Stimulated activated CD8-positive, alpha-beta memory T cell treated with anti-CD3 and anti-CD28 coated beads, Interleukin-4, amount 100 ng/mL, for 4 hours (primary cell): ENCODE measurements at places on chromosomes 11 and 22.

GRCh38 chr11:125110506-125110905, 920 bp downstream of the TMEM218 start:
- DNase-seq: no peak

DNA sequence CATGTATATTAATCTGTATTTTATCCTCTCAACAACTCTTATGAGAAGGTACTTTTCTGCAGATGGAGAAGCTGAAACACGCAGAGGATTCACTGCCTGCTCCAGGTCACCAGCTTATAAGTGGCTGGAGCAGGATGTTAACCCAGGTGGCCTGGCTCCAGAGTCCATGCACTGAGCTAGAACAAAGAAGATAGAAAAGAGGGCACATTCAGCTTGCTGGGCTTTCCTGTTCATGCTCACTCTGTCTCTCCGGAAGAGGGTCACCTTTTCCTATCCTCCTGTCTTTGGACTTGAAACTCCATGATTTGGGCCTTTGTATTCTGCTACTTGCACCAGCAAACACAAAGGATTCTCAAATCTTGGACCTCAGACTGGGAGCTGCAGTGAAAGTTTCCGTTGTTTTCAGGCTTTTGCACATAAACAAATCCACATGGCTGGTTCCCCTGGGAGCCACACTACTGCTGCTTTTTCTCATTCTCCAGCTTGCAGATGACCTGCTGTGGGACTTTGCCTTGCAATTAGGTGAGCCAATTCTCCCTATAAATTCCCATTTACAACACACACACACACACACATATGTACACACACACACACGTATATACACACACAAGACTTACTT, 117.3 kb upstream of the GRK3 start:
- DNase-seq: no peak

DNA sequence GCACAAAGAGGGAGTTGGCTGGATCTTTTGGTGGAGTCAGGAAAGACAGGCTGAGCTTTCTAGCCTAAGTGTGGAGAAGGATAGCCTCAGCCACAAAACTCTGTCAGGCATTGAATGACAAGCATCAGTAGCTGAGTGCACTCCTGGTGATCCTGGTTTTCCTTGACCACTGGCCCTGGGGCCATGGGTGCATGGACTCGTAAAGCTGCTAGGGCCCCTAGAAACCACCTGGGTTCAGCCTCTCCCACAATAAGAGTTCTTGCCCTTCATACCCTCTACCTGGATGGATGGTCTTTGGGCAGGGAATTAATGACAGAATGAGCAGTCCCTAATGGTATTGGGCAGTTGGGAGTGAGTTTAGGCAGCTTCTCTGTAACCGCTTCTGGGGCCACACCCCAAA, 22.9 kb downstream of the TUB start:
- DNase-seq: no peak

DNA sequence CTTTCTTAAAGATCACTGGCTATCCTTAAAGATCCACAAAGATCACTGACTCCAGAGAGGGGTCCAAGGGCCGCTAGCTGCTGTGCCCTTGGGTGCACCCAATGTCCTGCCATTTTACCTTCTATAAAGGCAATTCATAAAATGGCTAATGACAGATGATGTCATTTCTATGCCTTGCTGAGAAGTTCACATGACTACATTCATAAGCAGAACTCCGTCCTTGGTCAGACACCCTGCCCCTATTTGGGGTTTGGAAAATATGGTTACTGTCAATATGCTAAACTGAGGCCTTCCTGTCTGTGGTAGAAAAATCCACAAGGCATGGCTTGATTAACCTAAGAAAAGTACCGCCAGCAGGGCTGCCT, 60.9 kb upstream of the BMAL1 start:
- DNase-seq: no peak
